Activated CD4-positive, alpha-beta T cell treated with anti-CD3 and anti-CD28 coated beads, Interleukin-2, amount 50 U/mL, for 48 hours (primary cell): ENCODE measurements at places on chromosomes 5 and 9.

GRCh38 chr5:141841378-141842180 lies 36.6 kb downstream of the PCDH1 start:
- no peak for DNase-seq

GRCh38 chr9:120877276-120878034 lies 467 bp upstream of the PHF19 start:
- peak; percentile 86 for DNase-seq

DNA sequence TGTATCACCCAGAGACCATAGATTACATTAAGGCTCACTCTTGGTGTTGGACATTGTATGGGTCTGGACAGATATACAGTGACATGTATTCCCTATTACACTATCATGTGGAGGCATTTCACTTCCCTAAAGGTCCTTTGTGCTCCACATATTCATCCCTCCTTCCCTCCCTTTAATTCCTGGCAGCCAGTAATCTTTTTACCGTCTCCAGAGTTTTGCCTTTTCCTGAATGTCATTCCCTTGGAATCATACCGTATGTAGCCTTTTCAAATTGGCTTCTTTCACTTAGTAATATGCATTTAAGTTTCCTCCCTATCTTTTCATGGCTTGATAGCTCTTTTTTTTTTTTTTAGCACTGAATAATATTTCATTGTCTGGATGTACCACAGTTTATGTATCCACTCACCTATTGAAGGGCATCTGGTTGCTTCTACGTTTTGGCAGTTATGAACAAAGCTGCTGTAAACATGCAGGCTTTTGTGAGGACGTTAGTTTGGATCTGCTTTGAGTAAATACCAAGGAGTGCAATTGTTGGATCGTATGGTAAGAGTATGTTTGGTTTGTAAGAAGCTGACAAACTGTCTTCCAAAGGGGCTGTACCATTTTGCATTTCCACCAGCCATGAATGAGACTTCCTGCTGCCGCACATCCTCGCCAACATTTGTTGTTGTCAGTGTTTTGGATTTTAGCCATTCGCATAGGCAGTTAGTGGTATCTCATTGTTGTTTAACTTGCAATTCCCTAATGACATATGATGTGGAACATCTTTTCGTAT lies 122.1 kb upstream of the SMIM23 start:
- DNase-seq, result no peak

DNA sequence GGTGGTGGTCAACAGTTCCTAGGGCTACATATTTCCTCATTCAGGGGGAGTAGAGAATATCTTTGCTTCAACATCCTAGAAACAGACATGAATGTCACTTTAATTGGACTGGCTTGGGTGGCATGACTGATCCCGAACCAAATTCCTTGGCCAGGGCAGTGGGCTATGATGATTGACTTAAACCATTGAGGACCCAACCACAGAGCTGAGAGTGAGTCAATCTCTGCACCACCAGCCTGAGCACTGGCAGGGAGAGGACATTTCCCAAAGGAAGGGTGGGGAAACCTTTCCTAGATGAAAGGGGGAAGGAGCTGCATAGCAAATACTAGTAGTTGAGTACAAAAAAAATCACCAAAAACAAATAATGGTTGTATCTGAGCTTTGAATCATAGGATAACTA lies 52.8 kb upstream of the ENTREP1 start:
- DNase-seq, result no peak

- no peak for DNase-seq
Measured at GRCh38 chr9:128384801-128385495, 13.8 kb downstream of the URM1 start.

- DNase-seq, result no peak
Measured at GRCh38 chr5:142641711-142642110, 44.2 kb downstream of the FGF1 start.

DNA sequence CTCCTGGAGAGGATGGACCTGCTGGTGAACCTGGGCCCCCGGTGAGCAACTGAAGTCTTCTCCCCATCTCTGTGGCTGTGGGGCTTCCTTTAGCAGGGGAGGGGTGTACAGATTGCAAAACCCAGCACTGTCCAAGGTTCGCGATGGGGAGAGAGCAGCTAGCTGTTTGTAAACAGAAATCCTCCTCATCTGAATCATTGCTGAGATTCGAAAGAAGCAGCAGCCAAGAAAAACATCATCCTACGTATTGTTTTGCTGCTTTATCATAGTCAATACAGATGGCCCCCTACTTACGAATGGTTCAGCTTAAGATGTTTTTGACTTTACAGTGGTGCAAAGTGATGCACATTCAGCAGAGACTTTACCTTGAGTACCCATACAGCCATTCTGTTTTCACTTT lies 80.0 kb upstream of the TGFBR1 start:
- DNase-seq, result no peak

GRCh38 chr5:65779643-65780042 lies 57.6 kb downstream of the NLN start:
- DNase-seq, result no peak
